ENCODE measurements at places on chromosomes 11 and 22.
A peak's percentile ranks its signal among the peaks of the same experiment; 100 is the strongest.

DNA sequence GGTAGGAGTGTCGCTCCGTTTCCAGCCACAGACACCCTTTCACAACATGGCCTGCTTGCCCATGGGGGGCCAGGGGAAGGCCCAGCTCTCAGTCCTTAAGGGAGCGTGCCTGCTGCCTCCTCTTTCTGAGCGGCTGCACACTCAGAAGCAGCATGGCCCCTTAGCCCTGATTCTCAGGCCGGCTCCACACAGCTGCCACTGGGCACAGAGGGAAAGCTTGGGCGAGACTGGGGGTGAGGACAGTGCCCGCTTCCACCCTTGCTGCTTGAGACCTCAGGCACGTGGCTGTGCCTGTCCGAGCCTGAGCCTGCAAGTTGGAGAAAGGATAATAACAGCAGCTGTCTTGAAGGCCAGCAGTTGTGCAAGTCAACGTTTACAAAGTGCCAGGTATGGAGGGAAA, 416.3 kb downstream of the SHANK2 start:
- no peak for DNase-seq

- DNase-seq: no peak
Observed at GRCh38 chr11:70124321-70125000, 46.3 kb downstream of the ANO1 start.

DNA sequence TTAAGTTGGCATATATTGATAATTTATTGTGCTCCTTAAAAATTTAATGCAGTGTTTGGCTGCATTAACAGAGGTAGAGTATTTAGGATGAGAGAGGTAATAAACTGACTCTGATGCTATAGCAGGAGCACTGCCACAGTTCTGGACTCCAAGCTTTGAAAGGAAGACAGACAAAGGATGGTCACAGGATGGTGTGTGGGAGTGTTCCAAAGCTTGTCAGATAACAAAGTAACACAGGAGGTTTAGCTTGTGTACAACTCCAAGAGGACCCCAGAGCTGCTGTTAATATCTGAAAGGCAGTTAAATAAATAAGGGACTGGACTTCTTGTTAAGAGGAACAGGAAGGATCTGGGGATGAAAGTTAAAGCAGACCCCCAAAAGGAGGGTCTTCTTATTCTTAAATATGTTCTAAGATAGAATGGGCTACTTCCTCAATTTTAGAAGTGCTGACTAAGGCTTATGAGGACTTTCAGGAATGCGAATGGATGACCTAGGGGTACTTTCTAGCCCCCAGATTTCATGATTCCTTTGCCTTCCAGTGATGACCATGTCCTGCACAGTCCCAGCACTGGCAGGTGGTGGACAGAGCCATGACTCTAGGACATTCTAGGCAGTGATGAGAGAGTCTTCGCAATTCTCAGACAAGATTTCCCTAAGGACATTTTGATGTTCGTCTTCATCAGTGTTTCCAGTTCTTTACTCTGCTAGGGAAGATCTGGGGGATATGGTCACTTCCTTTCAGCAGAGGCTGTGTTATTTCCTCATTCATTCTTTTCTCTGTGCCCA, 149.1 kb upstream of the RASSF10 start:
- DNase-seq: no peak

- no peak for DNase-seq
Observed at GRCh38 chr22:30863081-30863833, 105.3 kb downstream of the MORC2 start.

DNA sequence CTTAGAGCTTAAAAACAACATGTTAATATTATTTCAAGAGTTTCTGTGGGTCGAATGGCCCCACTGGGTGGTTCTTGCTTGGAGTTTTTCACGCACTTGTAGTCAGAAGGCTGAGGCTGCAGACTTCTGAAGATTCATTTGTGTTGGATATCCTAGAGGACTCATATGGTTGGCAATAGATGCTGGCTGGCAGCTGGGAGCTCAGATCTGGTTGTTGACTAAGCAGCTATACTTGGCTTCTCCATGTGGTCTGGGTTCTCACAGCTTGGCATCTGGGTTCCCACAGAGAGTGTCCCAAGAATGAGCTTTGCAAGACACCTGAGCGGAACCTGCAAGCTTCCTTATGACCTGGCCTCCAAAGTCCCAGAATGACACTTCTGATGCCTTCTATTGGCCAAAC, 163.9 kb upstream of the ZC3H12C start:
- no peak for DNase-seq

- DNase-seq: no peak
Observed at GRCh38 chr11:77092382-77092781, 10.3 kb upstream of the OMP start.

- no peak for DNase-seq
Observed at GRCh38 chr22:22893891-22894739, 6.5 kb downstream of the IGLL5 start.

DNA sequence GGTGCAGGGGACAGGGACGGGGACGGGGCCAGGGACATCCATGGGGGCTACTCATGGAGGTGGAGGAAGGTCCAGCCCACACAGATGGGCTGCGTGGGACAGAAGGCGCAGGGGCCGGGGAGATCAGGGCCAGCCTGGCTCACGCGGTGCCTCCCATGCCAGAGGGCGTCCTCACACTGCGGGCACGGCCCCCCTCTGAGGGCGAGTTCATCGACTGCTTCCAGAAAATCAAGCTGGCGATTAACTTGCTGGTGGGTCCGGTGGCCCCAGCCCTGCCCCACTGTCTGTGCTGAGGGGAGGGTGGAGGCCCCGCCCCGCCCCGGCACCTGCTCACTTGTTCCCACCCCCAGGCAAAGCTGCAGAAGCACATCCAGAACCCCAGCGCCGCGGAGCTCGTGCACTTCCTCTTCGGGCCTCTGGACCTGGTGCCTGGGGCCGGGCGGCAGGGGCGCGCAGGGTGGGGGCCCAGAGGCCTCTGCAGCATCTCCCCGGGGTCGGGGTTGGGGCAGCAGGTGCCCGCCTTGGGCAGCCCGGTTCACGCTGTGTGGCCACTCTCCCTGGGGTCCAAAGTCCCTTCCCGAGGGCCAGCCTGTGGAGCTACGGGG, 15.8 kb downstream of the EPS8L2 start:
- DNase-seq: peak; percentile 77

DNA sequence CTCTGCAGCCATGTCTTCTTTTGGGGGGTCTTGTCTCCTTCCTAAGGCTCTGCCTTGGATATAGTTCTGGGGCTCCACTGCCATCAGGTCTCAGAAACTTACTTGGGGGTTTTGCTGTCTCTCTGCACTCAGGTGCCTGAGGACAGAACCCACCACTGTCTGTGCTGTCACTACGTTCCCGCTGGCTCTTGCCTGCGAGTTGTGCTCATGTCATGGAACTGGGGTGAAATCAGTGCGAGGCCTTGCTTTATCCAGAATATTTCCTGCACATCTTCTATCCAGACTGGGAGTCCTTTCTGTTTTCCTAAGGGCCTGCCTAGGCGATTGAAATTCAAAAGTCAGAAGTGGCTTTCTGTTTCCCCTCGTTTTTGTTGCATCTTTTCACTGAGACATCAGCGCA, 6.6 kb upstream of the USP2 start:
- no peak for DNase-seq

- no peak for DNase-seq
Observed at GRCh38 chr22:41875531-41876270, 39.2 kb downstream of the SHISA8 start.

DNA sequence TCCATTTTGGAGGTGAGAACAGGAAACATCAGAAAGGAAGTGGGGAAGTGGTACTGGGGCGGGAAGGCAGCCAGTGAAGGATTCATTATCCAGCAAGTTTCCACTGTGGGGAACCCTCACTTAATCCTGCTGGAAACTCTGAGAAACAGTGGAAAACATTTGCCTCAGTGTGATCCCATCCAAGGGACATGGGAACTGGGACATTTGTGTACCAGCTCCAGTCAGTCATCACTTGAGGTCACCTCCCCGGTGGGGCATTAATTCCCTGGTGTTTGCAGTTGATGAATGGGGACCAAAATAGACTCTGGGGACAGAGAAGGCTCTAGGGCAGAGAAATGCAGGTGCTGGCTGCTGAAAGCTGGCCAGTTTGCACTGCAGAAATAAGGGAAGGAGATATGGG, 599.9 kb downstream of the BUD13 start:
- DNase-seq: no peak

GRCh38 chr22:25053153-25053805, 100.8 kb downstream of the KIAA1671 start:
- no peak for DNase-seq

GRCh38 chr11:102488208-102488607, 35.6 kb upstream of the TMEM123 start:
- no peak for DNase-seq

DNA sequence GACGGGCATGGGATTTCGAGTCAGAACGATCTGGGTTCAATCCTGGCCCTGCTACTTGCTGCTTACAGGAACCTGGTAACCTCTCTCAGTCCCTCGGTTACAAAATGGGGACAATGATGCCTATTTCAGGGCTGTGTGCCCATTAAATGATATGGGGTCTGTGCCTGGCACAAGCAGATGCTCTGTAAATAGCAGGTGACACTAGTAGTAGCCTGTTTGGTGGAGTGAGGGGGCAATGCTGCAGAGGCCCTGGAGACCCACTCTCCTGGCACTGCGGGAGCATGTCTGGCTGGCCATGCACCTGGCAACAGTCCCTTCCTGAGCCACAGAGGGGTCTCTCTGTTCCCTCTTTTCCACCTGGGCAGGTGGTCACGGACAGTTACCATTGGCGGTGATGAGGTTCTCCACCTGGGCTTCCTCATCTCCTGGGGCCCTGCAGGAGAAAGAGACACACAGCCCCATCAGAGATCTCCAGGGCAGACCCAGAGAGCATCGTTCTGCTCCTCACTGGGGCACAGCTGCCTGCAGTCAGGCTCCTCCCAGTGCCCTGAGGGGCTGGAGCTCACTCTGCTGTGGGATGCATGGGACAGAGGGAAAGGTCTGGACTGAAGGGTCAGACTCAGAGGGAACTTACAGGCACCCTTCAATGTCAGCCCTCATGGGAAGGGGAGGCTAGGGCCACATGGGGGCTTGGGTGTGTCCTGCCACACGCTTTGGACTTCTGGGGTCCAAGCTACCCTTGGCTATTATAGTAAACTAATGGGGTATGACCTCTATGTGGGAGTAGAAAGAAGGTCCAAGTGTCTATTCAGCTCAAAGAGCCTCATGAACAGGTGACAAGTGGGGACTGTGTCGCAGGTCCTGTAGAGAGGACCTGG, 15.6 kb upstream of the FXYD2 start:
- no peak for DNase-seq

Measured in Kasumi-1 (cell line).